ENCODE measurements at places on chromosomes 16 and 17. TPM values are rescaled to one million over a fixed set of nuclear protein-coding genes. Genes with fewer than 3 reads are reported as not detected.

The CHAD gene
- total RNA-seq: 1.6 TPM

The BICDL2 gene
- not detected for total RNA-seq

The CCL16 gene
- total RNA-seq: not detected

The TBC1D3D gene
- total RNA-seq: not detected

The NOD2 gene
- 0.52 TPM for total RNA-seq

The DDX52 gene
- 21.4 TPM for total RNA-seq

The CALB2 gene
- 1.0 TPM for total RNA-seq

The PAFAH1B1 gene
- total RNA-seq: 96.6 TPM

The ECI1 gene
- total RNA-seq: 42.3 TPM

The TM4SF5 gene
- not detected for total RNA-seq
